SIG-M5 (cell line): ENCODE measurements at places on chromosomes 7 and 10.

DNA sequence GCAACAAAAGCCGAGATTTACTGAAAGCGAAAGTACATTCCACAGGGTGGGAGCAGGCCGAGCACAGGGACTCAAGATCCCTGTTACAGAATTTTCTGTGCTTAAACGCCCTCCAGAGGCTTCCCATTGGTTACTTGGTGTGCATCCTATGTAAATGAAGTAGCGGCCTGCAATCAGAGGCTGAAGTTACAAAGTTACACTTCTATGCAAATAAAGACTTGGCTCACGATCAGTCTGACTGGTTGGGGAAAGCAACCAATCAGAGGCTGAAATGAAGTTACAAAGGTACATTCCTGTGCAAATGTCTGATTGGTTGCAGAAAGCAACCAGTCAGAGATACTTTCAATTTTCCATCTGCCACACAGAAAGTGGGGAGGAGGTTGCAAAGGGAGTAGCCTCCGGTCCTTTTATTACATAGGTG is 4.1 kb downstream of the ACBD7 start:
- no peak for DNase-seq

DNA sequence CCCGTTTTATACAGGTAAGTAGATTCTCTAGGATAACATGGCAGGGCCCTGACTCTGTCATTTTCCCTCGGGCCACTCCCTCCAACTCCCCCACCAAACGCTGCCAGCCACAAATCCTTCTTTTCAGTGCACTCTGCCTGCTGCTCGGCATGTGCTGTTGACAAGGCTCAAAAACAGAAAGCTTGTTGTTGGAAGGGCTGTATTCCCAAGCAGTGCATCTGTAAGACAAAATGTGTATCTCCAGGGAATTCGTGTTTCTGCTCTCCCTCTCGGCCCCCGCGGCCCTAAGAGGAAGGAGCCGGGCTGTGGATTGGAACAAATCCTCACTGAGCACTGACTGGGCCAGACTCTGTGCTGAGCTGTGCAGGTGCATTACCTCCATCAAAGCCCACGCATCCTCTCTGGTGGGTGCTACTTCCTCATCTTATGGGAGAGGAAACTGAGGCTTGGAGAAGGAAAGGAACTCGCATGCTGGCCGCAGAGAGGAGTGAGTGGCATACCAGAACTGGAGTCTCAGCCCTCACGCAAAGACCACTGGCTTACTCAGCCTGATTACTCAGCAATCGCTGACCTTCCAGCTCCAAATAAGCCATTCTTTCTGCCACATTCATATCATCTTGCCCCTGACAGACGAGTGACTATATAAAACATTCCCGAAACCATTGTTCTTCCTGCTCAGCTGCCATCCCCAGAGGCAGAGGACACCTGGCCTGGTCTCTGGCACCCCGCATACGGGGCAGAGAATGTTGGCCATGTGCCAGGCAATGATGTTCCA is 33.5 kb upstream of the ENO4 start:
- DNase-seq: no peak

GRCh38 chr7:119640861-119641260 is 632.1 kb upstream of the KCND2 start:
- no peak for DNase-seq

GRCh38 chr10:77305650-77306632 is 331.7 kb downstream of the KCNMA1 start:
- no peak for DNase-seq

- no peak for DNase-seq
Observed at GRCh38 chr7:48046458-48046857, 11.1 kb downstream of the C7orf57 start.

DNA sequence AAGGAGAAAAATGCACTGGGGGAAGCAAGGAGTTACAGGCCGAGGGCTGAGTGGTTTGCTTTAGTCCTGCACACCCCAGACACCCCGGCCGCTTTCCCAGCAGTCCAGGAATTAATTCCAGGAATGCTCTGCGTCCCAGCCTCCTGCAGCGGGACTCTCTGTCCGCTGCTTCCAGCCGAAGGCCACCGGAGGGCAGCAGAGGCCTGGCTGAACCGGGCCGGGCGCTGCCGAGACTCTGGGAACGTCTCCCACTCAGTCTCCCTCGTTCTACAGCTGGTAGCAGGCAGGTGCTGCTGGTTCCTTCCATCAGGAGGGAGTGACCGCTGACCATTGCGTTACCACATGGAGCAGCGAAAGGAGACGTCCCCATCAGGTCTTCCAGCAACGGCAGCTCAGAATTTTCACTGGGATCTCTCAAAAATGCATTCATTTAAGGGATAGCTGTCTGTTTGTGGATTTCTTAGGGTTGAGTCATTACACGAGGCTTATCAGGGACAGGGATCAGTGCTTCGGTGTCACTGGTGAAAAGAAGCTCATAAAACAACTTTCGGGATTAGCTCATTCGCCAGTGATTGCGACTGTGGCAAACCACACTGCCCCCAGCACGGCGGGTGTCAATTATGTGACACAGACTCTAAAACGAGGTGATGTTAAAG is 24.9 kb upstream of the PITRM1 start:
- peak; percentile 6 for DNase-seq

GRCh38 chr10:9781666-9782065 is 1236.0 kb upstream of the CELF2 start:
- no peak for DNase-seq

DNA sequence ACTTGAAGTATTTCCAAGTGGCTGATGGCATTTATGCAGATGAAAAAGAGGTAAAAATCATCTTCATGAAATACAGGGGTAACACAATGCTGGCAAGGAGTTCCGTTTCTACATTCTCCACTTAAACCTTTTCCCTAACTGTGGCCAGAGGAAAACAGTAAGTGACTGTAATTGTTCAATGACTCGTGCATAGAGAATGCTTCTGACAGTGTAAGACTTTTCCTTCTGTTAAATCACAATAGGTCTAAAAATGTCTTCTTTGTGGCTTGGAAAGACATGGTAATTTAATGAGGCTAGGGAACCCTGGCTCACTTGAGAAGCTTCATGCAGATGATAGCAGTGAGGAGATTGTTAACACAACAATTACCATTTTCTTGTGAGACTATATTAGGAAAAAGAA is 50.3 kb upstream of the RSU1 start:
- no peak for DNase-seq

DNA sequence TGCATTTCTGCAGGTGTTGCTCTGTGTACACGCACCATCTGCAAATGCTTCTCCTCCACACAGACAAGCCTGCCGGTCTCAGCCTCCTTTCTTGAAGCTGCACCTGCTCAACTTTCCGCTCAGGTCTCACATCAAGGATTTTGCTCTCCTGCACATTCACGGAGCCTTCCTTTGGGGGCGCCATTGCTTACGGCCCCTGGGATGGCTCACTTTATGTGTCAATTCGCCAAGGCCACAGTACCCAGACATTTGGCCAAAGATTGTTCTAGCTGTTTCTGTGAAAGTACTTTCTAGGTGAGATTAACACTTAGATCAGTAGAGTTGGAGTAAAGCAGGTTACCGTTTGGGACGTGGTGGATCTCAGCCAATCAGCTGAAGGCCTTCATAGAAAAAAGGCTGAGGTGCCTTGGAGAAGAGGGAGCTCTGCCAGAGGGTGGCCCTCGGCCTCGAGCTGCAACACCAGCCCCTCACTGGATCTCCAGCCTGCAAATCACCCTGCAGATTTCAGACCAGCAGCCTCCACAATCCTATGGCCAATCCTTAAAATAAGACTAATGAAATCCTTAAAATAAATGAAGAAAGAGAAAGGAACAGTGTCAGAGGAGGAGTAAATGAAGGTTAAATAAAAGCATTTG is 39.9 kb upstream of the PPP2R2D start:
- no peak for DNase-seq

DNA sequence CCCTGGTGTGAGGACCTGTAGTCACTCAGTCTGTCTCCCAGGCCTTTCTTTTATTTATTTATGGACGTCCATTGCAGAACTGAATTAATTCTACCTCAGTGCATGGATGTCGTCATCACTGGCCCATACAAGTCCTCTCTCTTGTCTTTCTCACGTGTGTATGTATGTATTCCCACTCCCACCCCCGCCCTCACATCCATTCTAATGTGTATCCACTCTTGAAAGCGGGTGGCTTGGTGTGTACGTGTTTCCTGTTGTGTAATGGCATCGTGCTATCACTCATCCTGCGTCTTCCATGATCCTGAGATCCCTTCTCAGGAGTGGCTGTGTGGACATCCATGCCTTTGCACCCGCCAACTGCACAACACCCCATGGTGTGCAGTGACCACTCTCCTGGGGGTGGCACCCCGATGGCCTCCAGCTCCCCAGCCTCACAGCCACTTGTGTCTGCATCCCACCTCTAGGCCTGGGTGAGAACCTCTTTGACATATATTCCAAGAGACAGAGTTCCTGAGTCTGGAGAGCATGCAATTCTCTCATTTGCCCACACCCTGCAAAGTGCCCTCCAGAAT is 3.0 kb upstream of the AOC1 start:
- no peak for DNase-seq

- no peak for DNase-seq
Observed at GRCh38 chr7:152486968-152487367, 51.2 kb upstream of the KMT2C start.

- DNase-seq: no peak
Observed at GRCh38 chr10:79188154-79188965, 119.6 kb downstream of the ZMIZ1 start.

- DNase-seq: no peak
Observed at GRCh38 chr10:69217119-69217754, 2.9 kb upstream of the HKDC1 start.

- DNase-seq: no peak
Observed at GRCh38 chr7:41187322-41187721, 515.6 kb downstream of the INHBA start.

DNA sequence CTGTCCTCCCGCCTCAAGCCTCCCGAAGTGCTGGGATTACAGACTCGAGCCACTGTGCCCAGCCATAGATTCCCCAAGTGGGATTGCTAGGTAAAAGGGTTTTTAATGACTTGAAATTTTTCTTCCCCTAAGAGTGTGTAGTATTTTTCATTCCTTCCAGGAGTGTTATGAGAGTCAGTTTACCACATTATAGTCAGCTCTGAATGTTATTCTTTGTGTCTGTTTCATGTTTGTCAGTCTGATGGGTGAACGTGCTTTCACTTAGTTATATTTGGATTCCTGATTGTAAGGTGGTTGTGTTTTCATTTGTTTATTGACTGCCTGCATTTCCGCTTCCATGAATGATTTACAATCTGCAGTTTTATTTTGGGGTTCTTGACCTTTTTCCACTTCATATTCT is 6.3 kb downstream of the ZNF212 start:
- DNase-seq: no peak

- DNase-seq: no peak
Observed at GRCh38 chr7:78769481-78770101, 683.9 kb downstream of the MAGI2 start.

- no peak for DNase-seq
Observed at GRCh38 chr10:104035194-104036068, 50.2 kb downstream of the COL17A1 start.

GRCh38 chr10:116437076-116437692 is 9.5 kb downstream of the PNLIPRP3 start:
- no peak for DNase-seq

DNA sequence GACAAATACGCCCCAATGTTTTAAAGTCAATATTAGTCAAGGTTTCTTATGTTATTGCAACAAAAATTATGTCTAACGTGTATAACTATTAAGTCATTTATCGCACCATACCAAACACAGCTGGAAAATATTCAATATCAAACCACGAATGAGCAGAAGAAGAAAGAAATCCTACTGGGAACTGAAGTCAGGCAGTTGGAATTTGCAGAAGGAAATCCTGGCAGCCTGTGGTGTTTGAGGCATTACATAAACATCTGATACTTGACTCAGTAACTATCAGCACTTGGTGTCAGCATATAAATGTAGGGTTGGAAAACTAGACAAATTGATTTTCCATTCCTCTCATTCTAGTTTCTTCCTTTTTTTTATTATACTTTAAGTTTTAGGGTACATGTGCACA is 83.4 kb upstream of the NUPR2 start:
- DNase-seq: no peak

GRCh38 chr7:37446371-37446770 is 2.3 kb downstream of the ELMO1 start:
- no peak for DNase-seq

- DNase-seq: no peak
Observed at GRCh38 chr7:4054158-4054557, 627.9 kb upstream of the FOXK1 start.

GRCh38 chr7:4766666-4767519 is 8.5 kb upstream of the AP5Z1 start:
- no peak for DNase-seq

DNA sequence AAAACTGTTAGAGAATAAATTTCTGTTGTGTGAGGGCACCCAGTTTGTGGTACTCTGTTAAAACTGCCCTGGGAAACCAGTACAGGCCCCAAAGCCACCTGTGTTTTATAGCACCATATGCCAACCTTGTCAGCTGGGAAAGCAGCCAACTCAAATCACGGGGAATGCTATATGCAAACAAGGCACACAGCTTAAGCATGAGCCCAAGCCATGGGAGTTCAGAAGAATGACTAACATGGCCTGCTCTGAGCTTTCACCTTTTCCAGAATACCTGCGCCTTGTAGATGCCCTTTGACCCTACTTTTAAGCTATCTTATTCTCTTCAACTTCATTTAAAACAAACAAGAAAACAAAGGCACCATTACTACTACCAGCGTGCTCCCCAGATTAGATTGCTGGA is 5.5 kb upstream of the SLC25A13 start:
- DNase-seq: no peak

DNA sequence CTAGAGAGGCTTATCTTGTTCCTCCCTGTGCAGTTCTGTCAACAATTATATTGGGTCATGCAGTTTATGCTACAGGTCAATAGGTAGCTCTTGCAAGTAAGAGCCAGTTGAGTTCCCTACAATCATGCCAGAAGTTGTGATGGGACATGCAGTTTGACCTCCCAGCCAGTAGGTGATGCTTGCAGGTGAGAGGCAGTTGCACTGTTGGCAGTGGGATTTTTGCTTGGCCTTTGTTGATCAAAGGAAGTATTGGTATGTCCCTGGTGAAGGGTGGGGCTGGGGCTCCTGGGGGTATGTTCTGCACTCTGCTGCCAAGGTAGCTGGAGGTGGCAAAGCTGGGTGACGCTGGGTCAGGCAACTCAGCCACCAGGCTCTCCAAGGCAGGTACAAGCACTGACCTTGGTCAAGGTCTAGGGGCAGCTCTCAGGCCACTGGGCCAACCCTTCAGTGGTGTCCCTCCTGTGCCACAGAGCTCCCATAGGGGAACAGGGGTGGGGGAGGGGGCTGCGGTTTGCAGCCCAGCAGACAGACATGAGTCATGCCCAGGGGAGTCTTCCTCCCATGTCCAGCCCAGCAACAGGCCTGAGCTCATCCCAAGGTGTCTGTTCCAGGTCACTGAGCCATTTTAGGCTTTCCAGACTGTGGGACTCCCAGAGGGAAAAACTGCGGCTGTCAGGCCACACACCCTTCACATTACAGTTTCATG is 43.3 kb downstream of the MEOX2 start:
- no peak for DNase-seq

DNA sequence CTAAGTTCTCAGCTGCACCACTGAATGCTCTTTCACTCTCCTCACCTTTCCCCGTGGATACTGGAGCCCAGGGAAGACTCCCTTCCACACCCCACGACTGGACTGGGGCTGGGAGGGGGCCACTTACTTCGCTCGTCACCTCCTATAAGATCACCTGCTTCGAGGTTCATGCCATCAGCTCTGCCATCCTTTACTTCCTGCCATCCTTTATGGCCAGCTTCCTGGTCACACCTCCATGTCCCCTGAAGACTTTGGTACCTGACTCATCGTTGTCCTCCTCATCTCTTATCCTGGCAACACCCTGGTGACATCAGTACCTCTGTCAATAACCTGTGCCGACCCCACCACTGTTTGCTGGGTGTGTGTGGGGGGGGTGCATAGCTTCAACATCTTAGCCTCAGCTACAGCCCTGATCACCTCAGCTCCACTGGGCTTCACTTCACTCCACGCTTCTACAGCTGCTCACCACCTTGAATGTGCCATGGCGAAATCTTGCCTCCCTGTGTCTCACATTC is 8.7 kb upstream of the VDAC2 start:
- DNase-seq: no peak
